NCI-H1105 (cell line): ENCODE measurements at places on chromosomes 7 and 10.

DNA sequence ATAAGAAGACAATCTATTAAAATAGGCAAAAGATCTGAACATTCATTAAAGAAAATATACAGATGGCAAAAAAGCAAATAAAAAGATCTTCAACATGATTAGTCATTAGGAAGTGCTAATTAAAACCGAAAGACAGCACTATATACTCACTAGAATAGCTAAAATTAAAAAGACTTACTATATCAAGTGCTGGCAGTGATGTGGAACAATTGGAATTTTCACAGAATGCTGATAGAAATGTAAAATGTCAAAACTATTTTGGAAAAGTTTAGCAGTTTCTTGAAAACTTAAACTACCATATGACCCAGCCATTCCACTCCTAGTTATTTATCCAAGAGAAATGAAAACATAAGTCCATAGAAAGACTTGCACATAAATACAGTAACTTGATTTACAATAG lies 25.0 kb upstream of the TLL2 start:
- DNase-seq = no peak

DNA sequence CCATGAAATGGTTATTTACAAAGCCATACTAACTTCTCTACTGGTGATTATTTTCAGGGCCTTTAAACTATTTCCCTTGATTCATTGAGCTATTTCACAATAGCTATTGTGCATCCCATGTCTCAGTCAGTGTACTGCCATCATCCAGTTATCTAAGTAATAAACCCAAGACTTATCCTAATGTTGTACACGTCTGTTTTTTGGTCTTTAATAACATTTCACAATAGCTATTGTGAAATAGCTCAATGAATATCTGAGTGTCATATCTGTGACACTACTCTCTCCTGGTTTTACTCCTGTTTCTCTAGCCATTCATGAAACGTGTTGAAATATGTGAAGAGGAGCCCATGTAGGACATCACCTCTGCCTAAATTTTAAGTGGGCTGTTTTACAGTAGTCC lies 36.5 kb upstream of the TMEM140 start:
- DNase-seq = no peak

DNA sequence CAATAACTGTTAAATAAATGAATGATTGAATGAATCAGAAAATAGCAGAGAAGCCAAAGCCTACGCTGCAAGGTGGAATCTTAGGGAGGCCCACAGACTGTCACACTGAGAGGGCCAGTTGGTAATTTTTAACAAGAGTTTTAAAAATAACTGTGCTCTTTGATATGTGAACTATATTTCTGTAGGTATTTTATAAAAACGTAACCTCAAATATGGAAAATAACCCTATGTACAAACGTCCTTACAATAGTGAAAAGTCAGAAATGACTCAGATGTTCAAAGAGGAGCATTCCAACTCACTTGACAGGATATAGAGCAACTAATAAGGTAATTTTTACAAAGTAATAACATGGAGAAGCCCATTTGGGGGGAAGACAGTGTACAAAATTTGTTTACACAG lies 18.9 kb upstream of the TMEM273 start:
- no peak for DNase-seq

DNA sequence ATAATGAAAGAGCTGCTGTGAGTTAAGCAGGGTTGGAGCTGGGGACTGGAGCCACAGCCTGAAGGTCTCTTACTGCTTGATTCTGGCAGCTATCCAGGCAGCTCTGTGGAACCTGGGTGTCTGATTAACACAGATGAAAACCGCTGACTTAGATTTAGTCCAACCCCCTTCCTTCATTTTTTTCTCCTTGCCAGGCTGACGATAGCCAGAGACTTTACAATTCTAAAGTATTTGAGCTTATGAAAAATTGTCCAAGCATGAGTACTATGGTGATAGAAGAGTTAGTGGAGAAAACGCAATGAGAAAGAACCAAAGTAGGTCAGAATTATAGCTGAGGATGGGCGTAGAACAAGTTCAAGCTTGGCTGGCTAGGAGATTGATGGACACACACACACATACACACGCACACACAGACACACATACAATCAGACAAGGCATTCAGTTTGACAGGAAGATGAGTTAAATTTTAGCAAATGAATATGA lies 13.5 kb upstream of the GPR85 start:
- DNase-seq = peak; percentile 63

- no peak for DNase-seq
These were observed 172.5 kb downstream of the CCDC71L start for GRCh38 chr7:106488465-106488864.

DNA sequence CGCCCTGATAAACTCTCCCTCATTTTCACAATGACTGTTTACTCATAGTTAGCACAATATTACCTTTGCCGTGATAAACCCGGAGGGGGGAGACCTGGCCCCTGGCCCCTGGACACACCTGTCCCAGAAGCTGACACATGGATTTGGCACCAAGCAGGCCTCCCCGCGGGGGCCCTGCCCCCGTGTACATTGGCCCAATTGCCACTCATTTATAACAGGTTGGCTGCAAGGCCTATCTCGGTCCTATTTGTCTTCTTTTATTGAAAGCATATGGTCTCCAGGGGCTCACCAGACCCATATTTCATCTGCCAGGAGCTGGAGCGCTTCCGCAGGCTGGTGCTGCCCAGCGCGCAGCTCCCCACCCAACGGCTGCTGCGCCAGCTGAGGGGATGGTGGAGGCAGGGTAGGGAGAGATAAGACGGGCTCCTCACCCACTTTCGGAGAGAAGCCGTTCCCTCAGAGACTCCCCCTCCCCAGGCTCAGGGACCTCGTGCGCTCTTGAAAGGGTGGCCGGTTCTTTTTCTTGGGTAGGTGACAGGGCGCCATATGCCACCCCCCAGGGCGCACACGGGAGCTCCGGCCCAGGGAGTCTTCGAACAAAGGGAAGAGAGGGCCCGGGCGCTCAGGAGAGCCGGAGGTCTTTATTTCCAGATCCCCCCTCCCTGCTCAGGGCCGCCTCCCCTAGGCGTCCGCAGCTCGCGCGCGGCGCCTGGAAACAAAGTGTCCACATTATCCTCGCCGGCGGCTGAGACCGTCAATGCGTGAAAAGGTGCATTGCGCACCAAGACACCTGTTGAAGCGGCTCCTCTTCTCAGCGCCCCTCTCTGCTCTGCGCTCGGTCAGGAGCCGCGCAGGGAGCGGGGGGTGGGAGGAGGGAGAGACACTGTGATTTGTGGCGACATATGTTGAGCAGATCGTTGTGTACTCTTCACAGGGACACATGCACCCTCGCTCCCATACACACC lies 4.3 kb upstream of the NEUROG3 start:
- DNase-seq = peak; percentile 75
